ENCODE measurements at places on chromosomes 7 and 10. TPM values are rescaled to one million over a fixed set of nuclear protein-coding genes. Genes with fewer than 3 reads are reported as not detected.

Gene OR2A42
- under 0.01 TPM for total RNA-seq

GRCh38 chr7:129115676-129116075, 28.8 kb upstream of the TSPAN33 start:
- no peak for DNase-seq

DNA sequence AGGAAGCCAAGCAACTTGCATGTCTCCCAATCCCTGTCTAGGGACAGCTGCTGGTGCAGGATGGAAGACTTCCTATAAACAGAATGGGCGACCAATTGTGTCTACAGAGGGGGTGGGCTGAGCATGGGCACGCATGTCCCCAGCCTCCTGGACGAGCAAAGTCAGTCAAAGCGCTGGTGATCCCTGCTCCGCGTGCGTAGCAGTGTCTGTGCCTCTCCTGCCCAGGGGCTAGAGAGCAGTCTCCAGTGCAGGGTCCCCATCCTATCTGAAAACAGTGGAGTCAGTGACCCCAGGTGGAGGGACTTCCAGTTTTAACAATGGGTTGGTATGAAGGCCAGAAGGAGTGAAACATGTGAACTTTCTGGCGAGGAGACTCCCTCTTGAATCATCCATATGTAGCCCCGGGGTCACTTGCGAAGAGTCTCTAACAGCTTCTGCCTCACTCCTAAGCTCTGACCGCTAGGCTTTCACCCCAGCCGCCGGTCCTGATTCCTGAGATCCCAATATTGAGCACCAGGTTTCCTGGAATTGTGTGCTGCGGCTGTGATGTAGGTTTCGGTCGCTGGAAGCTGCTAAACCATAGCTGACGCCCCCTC, 714 bp upstream of the CASP2 start:
- no peak for DNase-seq

DNA sequence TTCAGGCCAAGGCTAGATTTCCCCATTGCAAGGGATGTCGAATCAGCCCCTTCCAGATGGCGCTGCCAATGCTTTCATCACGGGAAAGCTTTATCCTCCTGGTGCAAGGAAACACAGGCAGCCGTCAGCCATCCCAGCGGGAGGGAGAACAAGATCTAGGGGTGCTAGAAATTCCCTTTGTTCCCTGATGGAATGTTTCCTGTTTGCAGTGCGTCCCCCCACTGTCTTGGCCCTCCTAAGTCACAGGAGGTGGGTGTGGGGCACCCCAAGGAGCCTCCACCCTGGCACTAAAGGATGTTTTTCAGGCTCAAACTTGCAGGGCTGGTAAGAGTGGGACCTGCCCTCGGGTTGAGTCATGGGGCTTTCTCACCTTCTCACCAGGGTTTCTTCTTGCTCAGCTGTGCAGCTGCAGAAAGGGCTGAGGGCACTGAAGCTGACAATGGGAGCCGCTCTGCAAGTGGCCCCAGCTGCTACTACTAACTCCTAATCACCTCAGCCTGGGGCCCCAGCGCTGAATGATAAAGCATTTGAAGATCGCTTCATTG, 103.6 kb downstream of the PRPF18 start:
- DNase-seq = no peak

Gene C10orf67
- total RNA-seq = 0.41 TPM

GRCh38 chr10:125248489-125248888, 88.1 kb upstream of the CTBP2 start:
- no peak for DNase-seq

Gene TBX20
- total RNA-seq = not detected

- DNase-seq = no peak
These were observed 1055.1 kb downstream of the NXPH1 start for GRCh38 chr7:9488555-9488954.

GRCh38 chr10:121698336-121698735, 100.1 kb upstream of the FGFR2 start:
- no peak for DNase-seq

DNA sequence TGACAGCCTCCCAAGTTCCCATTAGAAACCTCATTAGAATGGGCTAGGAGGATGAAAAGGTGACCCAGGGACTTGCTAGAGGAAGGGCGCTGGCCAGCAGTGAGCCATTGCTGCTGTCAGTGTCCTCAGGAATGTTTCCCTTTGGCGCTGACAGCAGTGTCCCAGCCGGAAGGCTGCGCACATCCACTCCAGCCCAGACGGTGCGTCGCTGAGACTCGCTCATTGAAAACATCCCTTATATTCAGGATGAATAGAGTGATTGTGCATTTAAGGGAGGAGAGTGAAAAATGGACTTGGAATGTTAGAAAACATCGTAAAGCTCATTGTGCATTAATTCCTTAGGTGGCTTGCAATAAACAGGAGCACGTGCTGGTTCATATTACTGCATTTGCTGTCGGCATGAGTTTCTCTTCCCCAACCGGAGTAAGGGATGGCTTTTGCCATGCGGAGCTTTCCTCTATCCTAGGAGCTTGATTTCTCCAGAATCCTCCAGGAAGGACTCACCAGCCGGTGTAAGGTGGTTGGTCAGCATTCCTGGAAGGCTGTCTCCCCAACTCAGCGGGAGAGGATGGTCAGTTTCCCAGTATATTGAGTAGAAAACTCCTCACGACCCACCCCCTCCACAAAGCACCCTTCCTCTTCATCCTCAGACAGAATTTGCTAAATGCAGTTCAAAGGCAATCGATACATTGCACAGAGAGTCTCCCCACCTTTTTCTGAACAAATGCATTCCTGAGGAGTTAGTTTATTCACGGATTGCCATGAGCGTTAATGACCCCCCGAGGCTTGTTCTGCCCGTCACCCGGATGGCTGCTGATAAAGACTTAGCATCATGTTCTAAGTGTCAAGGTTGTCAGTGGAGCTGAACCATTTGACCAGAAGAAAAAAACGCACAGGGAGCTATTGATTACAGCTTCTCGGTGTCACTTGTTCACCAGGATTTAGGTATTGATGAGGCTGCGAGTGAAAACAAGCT, 201.8 kb downstream of the EBF3 start:
- no peak for DNase-seq

GRCh38 chr10:124250506-124250905, 157.1 kb upstream of the CHST15 start:
- no peak for DNase-seq

Data from frontal cortex (tissue), 4 donors.